Liver (tissue), 10 donors: ENCODE measurements at places on chromosomes 5 and 9. TPM values are rescaled to one million over a fixed set of nuclear protein-coding genes. Genes with fewer than 3 reads are reported as not detected.

Gene CENPK
- 23.1 TPM for total RNA-seq

Gene SPATA31A3
- total RNA-seq: not detected

Gene PCDHGC4
- total RNA-seq: 1.4 TPM

Gene HIGD2A
- total RNA-seq: 42.6 TPM

Gene KCNT1
- total RNA-seq: 0.08 TPM

Gene FOXD4L6
- total RNA-seq: 0.25 TPM

Gene FOXD1
- not detected for total RNA-seq

Gene EIF4EBP3
- total RNA-seq: 1.5 TPM

Gene NTNG2
- total RNA-seq: 0.42 TPM

Gene IRX2
- not detected for total RNA-seq
